ENCODE measurements at places on chromosomes 1 and 21.
A peak's percentile ranks its signal among the peaks of the same experiment; 100 is the strongest.

GRCh38 chr1:214416858-214417257 lies 134.5 kb downstream of the PTPN14 start:
- DNase-seq, result no peak
- no peak overlapping the region for H3K4me3 ChIP-seq
- H3K27ac ChIP-seq, result no peak overlapping the region
- no peaks in the 10 kb centered on the region for H3K36me3 ChIP-seq
- no peaks in the 10 kb centered on the region for H3K27me3 ChIP-seq

GRCh38 chr1:180909462-180909976 lies 3.2 kb upstream of the KIAA1614 start:
- H3K27me3 ChIP-seq, result peaks cover 3% of the 10 kb centered on the region
- peak overlapping the region; percentile 43 for H3K27ac ChIP-seq
- no peaks in the 10 kb centered on the region for H3K36me3 ChIP-seq
- peak; percentile 52 for DNase-seq

DNA sequence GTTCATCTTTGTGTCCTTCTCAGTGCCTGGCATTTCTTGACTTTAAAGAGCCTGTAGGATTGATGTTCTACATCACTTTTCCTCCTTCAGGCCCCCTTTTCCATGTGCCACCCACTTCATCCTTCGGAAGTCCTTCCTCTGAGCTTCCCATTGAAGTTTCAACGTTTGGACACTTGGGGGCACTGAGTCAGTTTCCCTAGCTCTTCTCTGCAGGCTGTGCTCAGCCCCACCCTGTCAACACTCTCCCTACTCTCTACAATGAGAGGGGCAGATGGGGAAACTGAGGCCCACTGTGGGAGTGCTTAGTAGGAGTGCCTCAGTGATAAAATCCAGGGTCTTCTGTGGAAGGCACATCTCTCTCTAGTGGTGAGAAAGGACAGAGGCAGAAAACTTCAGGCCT lies 11.9 kb downstream of the KCNJ10 start:
- no peak overlapping the region for H3K4me3 ChIP-seq
- no peaks in the 10 kb centered on the region for H3K36me3 ChIP-seq
- H3K4me1 ChIP-seq, result no peaks in the 10 kb centered on the region
- H3K27me3 ChIP-seq, result peaks cover 2% of the 10 kb centered on the region
- H3K27ac ChIP-seq, result no peak overlapping the region

- no peaks in the 10 kb centered on the region for H3K27me3 ChIP-seq
- H3K36me3 ChIP-seq, result no peaks in the 10 kb centered on the region
- DNase-seq, result no peak
- H3K4me1 ChIP-seq, result peaks cover 23% of the 10 kb centered on the region
- peak overlapping the region; percentile 94 for H3K4me3 ChIP-seq
- H3K27ac ChIP-seq, result peak overlapping the region; percentile 93
Measured at GRCh38 chr1:28087614-28088167, 719 bp downstream of the EYA3 start.

GRCh38 chr1:3881193-3881480 lies 18.9 kb downstream of the C1orf174 start:
- no peaks in the 10 kb centered on the region for H3K4me1 ChIP-seq
- DNase-seq, result no peak
- H3K27ac ChIP-seq, result no peak overlapping the region

- no peaks in the 10 kb centered on the region for H3K27me3 ChIP-seq
- no peak overlapping the region for H3K4me3 ChIP-seq
- H3K4me1 ChIP-seq, result no peaks in the 10 kb centered on the region
- DNase-seq, result no peak
- H3K36me3 ChIP-seq, result no peaks in the 10 kb centered on the region
Measured at GRCh38 chr1:182955596-182956588, 2.9 kb upstream of the SHCBP1L start.

- H3K4me1 ChIP-seq, result no peaks in the 10 kb centered on the region
- no peak overlapping the region for H3K4me3 ChIP-seq
- no peaks in the 10 kb centered on the region for H3K27me3 ChIP-seq
- H3K27ac ChIP-seq, result no peak overlapping the region
Measured at GRCh38 chr1:238153253-238153652, 262.5 kb upstream of the ZP4 start.

- H3K36me3 ChIP-seq, result peaks cover 4% of the 10 kb centered on the region
- H3K27me3 ChIP-seq, result no peaks in the 10 kb centered on the region
- no peaks in the 10 kb centered on the region for H3K4me1 ChIP-seq
- H3K4me3 ChIP-seq, result no peak overlapping the region
- no peak for DNase-seq
Measured at GRCh38 chr21:14491269-14491681, 54.8 kb downstream of the SAMSN1 start.

- DNase-seq, result no peak
- H3K27me3 ChIP-seq, result no peaks in the 10 kb centered on the region
- no peaks in the 10 kb centered on the region for H3K4me1 ChIP-seq
Measured at GRCh38 chr1:197366996-197367395, 98.9 kb downstream of the CRB1 start.

- peaks cover 7% of the 10 kb centered on the region for H3K4me1 ChIP-seq
- no peak for DNase-seq
- H3K27ac ChIP-seq, result peak within 1 kb of the TSS; percentile 86
- peak within 1 kb of the TSS; percentile 87 for H3K4me3 ChIP-seq
- no peaks in the 10 kb centered on the region for H3K27me3 ChIP-seq
- peaks cover 16% of the 10 kb centered on the region for H3K36me3 ChIP-seq
Measured at GRCh38 chr1:153977250-153978240, at the start of gene JTB. Gene JTB, minus strand, starts transcription at chr1:153977674. Its CDS starts 422 bp downstream, at chr1:153977252.

GRCh38 chr1:185735701-185736064 lies 1.5 kb downstream of the HMCN1 start:
- no peak overlapping the region for H3K4me3 ChIP-seq
- H3K27ac ChIP-seq, result no peak overlapping the region
- H3K27me3 ChIP-seq, result peaks cover 2% of the 10 kb centered on the region
- no peaks in the 10 kb centered on the region for H3K4me1 ChIP-seq
- H3K36me3 ChIP-seq, result no peaks in the 10 kb centered on the region

- H3K4me1 ChIP-seq, result no peaks in the 10 kb centered on the region
- no peaks in the 10 kb centered on the region for H3K36me3 ChIP-seq
- H3K27ac ChIP-seq, result no peak overlapping the region
- H3K27me3 ChIP-seq, result peaks cover 3% of the 10 kb centered on the region
- no peak overlapping the region for H3K4me3 ChIP-seq
Measured at GRCh38 chr1:112722601-112723510, 7.7 kb upstream of the PPM1J start.

- no peaks in the 10 kb centered on the region for H3K27me3 ChIP-seq
- H3K36me3 ChIP-seq, result no peaks in the 10 kb centered on the region
- H3K27ac ChIP-seq, result peak overlapping the region; percentile 85
Measured at GRCh38 chr1:248873993-248874533, 15.2 kb upstream of the ZNF692 start.

- no peak overlapping the region for H3K27ac ChIP-seq
- H3K4me1 ChIP-seq, result peaks cover 13% of the 10 kb centered on the region
- no peak for DNase-seq
- no peaks in the 10 kb centered on the region for H3K36me3 ChIP-seq
- no peak overlapping the region for H3K4me3 ChIP-seq
Measured at GRCh38 chr21:15446223-15446622, 283.6 kb upstream of the USP25 start.

DNA sequence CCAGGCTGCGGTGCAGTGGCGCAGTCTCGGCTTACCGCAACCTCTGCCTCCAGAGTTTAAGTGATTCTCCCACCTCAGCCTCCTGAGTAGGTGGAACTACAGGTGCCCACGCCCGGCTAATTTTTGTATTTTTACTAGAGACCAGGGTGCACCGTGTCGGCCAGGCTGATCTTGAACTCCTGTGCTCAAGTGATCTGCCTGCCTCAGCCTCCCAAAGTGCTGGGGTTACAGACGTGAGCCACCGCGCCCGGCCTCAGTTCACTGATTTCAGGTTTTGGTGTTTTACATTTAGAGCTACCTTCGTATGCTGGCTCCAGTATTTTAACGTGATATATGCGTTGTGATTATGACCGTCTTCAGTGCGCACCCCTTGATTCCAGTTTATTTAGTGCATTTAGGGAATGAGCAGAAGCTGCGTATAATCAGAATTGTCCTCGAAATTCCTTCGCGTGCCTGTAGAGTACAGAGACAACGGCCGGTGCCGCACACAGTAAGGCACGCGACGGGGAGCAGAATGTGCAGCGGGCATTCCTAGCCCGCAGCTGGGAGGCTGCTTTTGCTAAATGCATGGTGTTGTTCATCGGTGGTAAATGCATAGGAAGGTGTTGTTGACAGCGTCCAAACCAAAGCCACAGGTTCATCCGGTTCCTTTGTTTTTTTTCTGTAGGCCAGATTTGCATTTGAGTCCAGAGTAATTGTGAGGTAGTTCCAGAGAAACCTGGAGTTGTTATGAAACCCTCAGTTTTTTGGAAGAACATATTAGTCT lies 48.9 kb upstream of the DIP2A start:
- no peak overlapping the region for H3K4me3 ChIP-seq
- H3K27me3 ChIP-seq, result no peaks in the 10 kb centered on the region
- no peaks in the 10 kb centered on the region for H3K4me1 ChIP-seq
- H3K27ac ChIP-seq, result no peak overlapping the region
- H3K36me3 ChIP-seq, result peaks cover 3% of the 10 kb centered on the region
- no peak for DNase-seq

DNA sequence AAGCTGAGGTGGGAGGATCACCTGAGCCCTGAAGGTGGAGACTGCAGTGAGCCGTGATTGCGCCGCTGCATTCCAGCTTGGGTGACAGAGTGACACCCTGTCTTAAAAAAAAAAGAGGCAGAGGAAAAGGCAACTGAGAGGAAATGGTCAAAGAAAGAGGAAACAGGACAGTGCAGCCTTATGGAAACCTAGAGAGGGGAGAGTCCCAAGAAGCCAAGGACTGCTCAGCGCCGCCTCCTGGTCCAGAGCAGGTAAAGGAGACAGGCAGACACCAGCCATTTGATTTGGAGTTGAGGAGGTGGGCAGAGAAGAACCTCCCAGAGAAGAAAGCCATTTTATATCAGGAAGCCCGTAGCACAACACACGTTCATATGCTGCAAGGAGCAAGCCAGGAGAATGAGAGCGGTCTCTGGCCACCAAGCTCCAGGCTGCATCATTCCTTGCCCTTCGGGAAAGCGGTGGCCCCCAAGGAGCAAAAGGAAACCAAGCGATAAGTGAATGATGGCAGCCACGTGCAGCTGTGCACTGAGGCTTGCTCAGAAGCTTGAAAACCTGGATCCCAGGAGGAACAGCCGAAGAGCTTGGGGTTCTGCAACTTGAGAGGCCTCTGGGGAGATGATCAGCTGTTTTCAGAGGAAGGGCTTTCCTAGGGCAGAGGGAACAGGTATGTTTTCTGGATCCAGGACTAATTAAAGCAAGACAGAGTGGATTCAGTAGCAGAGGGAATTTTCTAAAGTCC lies 33.7 kb downstream of the LRRC42 start:
- H3K27me3 ChIP-seq, result no peaks in the 10 kb centered on the region
- DNase-seq, result no peak
- no peaks in the 10 kb centered on the region for H3K4me1 ChIP-seq
- no peak overlapping the region for H3K4me3 ChIP-seq
- H3K36me3 ChIP-seq, result no peaks in the 10 kb centered on the region
- H3K27ac ChIP-seq, result no peak overlapping the region

GRCh38 chr21:41503331-41503730 lies 4.6 kb downstream of the TMPRSS2 start:
- peaks cover 14% of the 10 kb centered on the region for H3K27me3 ChIP-seq
- no peak for DNase-seq
- no peaks in the 10 kb centered on the region for H3K4me1 ChIP-seq
- H3K4me3 ChIP-seq, result no peak overlapping the region
- no peaks in the 10 kb centered on the region for H3K36me3 ChIP-seq
- no peak overlapping the region for H3K27ac ChIP-seq
